ENCODE measurements at places on chromosomes 3 and 15.

DNA sequence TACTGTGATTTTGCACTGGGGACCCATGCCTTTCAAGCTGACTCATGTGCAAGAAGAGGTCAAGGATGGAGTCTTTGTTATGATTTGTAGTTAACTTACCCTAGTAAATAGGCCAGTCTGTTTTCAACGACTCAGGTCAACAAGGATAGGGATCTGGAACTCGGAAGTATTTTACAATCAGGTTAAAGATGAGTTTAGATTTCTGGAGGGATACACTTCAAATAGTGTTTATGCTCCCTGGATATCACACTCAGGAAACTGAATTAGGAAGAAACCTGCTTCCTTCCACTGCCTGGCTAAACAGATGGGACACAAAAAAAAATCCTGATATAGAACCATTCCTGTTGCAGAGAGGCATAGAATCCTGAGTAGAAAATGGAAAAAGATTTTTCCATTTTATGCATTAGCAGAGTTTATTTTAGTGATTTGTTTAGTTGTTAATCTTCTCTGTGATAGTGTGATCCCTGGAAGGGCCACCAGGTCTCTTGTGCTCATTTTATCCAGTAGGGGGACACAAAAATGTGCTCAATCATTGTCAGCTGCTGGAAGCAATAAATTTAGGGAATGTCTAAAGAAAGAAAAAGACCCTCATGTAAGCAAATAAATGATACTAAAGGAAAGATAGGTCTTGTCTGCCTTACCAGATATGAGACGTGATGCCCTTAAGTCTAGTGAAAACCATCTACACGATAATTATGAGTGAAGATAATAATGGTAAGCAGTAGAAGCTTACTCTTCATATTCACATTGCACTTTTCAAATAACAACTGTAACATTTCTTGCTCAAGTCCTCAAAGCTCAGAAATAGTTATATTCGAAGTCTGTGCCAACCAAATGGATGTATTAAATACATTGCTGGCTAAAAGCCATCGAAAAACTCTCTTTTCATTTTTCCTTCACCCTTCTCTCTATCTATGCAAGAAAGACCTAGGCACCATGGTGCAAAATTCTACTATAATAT, 452.1 kb upstream of the KCNMB2 start:
- DNase-seq, result no peak

DNA sequence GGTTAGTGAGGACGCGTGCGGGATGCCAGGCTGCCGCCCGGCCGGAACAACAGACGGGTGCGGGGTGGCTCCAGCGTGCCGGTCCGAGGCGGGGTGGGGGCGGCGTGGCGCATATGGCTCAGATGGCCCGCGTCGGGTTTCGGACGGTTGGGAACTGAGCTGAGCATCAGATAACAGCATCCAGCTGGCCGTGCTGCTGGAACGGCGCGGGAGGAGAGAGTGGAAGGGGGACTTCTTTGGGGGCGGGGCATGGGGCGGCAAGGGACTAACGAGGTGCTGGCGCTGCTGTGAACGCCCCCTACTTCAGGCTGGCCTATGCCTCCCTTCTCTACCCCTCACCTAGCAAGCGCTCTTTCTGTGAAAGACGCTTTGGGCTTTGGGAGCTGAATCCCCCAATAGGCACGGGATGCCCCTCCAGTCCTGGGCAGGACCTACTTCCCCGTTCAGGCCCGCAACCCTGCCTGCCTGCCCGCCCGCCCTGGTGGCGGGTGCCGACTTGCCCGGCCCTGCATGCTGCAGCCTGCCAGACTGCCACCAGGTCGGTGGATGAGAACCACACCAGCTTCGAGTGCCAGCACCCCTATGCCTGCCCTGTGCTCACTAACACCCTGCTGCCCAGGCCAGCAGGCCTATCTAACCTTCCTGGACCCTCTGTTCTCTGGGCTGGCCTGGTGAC, 542 bp downstream of the INKA1 start:
- no peak for DNase-seq

DNA sequence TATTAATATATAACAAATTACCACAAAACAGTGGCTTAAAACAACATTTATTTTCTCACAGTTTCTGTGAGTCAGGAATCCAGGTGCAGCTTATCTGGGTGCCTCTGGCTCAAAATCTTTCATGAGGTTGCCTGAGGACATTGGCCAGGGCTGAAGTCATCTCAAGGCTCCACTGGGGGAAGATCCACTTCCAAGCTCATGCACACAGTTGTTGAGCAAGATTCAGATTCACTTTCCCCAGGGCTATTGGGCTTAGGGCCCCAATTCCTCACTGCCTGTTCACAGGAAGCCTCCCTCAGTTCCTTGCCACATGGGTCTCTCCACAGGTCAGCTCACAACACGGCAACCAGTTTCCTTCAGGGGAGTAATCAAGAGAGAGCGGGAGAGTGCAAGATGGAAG, 35.0 kb downstream of the RFTN1 start:
- DNase-seq, result no peak

GRCh38 chr3:127304121-127304744, 16.4 kb upstream of the PRR20G start:
- no peak for DNase-seq

- no peak for DNase-seq
These were observed 16.1 kb upstream of the SEC61A1 start for GRCh38 chr3:128036119-128036518.

DNA sequence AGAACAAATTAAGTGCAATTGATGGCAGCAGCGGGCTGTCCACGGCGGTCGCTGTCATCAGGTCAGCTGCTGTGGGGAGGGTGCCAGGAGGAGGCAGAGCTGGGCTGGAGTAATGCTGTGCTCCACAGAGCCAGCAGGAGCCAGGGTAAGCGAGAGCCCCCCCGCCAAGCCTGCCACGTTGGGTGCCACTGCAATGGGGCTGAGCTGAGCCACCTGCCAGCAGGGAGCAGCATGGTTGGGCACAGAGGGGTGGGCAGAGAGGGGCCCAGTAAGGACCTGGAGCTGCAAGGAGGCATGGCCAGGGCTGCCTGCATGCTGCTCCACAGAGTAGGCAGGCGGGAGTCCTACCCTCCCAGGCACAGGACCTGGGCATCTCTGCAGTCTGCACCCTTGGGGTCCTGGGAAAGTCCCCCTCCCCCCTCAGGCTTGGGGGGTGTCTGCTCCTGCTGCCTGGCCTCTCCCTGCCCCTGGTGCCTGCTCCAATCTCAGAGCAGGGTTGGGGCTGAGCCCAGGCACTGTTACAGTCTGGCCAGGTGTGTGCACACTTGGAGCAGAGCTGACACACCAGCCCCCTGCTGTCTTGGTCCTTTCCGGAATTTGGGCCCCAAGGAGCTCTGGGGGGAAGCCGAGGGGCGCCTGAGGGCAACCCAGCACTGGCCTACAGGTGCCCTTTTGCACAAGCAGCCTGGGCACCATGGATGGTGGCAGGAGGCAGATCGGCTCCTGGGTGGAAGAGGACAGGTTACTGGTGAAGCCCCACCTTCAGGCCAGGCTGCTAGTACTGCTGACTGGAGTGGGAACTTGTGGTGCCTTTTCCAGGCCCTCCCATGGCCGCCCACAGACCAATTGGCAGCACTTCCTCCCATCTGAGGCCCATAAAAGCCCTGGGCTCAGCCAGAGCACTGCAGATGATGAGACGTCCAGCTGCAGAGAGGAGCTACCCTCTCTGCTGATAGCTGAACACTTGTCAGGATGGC, 8.5 kb upstream of the PIAS1 start:
- DNase-seq, result no peak

- DNase-seq, result no peak
These were observed 79.2 kb downstream of the SAMMSON start for GRCh38 chr3:70078778-70079177.

GRCh38 chr3:65166531-65166930, 478.7 kb upstream of the ADAMTS9 start:
- no peak for DNase-seq

GRCh38 chr15:22815766-22816165, 22.7 kb upstream of the NIPA2 start:
- no peak for DNase-seq

DNA sequence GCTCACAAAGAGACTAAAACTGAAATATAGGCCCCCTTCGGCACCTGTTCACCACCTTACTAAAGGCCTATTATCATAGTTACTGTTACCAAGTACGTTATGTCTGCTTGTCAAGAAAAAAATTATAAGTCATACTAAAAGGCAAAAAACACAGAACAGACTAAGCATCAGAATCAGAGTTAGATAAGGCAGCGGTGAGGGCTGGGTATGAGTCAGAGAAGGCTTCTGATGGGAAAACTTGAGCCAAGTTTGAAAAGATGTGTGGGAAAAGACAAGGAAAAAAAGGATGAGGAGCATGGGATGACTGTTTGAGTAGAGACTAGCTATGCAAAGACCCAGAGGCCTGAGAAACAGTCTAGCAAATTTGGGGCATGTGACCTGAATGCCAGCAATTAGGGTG, 387.2 kb upstream of the SGO1 start:
- DNase-seq, result no peak

- DNase-seq, result no peak
These were observed 2.7 kb downstream of the BCL6 start for GRCh38 chr3:187742351-187743171.

DNA sequence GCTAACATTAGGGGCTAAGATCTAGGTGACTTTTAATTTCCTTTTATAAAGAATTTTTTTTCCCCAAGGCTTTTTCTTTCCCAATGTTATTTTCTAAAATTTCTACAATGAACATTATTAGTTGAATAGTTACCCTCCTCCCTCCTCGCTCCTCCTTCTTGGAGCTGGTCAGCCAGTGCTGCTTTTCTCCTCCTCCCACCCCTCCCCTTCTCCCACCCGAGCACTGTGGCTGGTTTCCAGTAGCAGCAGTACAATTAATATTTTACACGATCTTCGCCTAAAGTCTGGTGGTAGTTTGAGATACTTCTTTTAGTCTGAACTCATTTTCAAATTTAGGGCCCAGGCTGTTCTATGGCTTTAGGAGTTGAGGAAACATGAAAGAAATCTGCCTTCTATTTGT, 41.6 kb downstream of the EEFSEC start:
- DNase-seq, result no peak

DNA sequence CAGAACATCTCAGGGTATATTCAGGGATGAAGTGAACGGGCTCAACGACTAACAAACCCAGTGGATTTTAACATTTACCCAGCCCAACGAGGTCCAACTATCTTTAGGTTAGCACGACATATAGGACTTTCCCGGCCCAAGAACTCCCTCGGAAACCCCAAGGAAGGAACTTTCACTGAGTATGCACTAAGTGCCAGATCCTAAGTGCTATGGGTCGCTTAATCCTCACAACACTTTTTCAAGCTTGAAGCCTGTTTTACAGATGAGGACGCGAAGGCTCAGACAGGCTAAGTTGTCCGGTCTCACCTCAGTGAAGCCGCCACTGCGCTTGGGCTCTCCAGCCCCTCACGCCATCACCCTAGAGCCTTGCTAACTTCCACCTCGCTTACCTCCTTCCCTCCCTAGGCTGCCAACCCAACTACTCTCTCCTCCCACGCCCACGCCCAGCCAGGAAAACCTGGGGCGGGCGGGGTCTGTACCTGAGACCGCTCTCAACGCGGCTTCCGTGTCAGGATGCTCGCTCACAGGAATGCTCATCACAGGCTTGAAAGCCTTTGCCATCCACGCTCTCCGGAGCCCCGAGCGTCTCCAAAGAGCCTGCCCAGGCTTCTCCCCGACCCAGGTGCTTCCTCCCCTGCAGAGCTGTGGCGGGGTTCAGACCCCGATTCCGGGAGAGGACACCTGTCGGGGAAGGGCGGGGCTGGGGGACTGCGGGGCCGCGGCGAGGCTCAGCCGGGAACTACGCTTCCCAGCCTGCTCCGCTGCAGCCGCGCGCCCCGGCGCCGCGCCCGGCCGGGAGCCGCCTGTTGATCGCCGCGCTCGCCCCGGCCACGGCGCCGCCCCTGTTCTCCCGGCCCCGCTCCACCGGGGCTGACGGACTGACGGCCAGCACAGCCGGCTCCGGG, at the start of gene TMOD2:
TMOD2 (plus strand) TSS at position 806 of the 905 bp plus-strand sequence. CDS start 14,845 bp downstream, outside the sequence.
- DNase-seq, result peak; percentile 44

GRCh38 chr3:163306405-163306804, 1771.9 kb downstream of the SI start:
- DNase-seq, result no peak

DNA sequence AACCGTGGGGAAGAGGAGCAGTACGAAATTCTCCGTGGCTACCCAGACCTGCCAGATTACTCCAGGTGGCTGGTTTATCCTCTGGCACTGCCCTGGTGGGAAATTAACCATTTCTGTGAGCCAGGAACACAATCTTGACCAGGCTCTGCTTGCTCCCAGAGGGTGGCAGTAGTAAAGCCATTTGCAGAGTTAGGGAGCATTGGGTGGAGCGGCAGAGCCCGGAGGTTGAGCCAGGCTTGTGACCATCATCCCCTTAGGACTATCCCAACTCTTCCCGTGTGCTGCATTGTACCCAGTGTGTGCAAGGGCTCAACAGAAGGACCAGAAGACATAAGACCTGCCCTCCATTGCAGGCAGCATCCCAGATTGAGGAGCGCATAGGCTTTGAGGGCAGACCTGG, 5.3 kb downstream of the KNG1 start:
- DNase-seq, result no peak

DNA sequence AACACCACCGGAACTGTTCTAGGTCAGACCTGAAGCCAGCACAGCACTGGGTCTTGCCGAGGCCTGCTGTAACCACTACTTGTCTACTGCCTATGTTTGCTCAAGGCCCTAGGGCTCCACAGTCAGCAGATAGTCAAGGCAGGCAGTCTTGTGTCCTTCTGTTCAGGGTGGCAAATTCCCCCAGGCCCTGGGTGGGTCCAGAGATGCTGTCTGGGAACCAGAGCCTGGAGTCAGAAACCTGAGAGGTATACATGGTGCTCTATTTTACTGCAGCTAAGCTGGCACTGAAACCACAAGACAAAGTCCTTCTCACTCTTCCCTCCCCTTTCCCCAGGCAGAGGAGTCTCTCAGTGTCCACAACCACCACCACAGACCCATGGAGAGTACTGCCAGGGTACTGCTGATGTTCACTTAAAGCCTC, 89.9 kb downstream of the BBX start:
- no peak for DNase-seq

- DNase-seq, result no peak
These were observed 682.8 kb upstream of the ARPP21 start for GRCh38 chr3:34956511-34956910.

DNA sequence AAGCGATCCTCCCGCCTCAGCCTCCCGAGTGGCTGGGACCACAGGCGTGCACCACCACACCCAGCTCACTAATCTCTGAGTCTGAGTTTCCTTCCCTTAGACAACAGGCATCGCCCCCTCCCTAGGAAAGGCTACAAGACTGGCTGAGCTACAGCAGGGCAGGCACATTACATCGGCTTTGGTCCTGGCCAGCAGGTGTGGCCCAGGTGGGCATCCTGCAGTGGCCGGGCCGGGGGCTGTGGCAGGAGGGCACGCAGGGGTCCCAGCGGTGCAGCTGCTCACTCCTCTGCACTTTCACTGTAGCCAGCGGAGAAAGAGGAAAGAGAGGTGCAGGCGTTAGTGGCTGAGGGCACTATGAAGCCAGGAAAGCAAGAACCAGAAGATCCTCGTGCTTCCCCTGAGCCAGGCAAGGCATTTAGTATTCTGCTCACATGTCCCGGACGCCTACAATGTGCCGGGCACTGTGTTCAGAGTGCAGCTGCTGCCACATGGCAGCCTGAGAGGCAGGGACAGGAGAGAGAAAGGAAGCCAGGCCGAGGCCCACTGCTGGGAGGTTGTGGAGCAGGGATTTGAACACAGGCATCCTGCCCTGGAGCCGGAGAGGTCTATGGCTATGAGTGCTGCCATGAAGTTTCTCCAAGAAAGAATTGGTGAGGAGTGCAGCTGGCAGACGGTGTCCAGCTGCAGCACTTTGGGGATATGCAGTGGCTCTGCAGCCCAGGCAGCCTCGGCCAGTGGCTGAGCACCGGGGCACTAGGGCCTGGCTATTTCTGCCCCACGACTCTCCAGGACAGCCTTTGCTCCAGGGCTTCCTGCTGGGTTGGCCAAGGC, 22.3 kb downstream of the GRIP2 start:
- no peak for DNase-seq

All from stimulated activated CD4-positive, alpha-beta T cell treated with anti-CD3 and anti-CD28 coated beads, Interleukin-12 subunit alpha, Interleukin-12 subunit beta, amount 100 ng/mL, for 24 hours (primary cell).